Activated CD4-positive, alpha-beta T cell treated with anti-CD3 and anti-CD28 coated beads, Interleukin-2, amount 50 U/mL, for 48 hours (primary cell): ENCODE measurements at places on chromosomes 12 and 14.

DNA sequence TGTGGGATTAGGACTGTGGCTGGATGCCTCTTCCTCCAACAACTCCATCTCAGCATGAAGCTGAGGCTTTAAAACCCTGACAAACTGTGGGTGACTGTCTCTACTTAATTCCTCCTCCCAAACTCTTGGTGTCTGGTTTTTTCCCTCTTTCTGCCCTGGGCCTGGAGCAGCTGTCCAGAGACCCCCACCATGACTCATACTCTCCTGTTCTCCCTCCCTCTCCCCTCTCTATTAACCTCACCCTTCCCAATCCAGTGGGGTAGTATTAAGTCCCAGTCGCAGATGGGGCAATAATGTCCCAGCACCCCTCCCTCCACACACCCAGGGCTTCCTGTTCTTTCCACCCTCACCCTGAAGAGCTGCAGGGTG, 2.0 kb upstream of the DNAJC14 start:
- DNase-seq: no peak

GRCh38 chr12:28683366-28683765, 465.7 kb upstream of the FAR2 start:
- DNase-seq: no peak

- no peak for DNase-seq
Measured at GRCh38 chr14:65228436-65228835, 126.1 kb upstream of the MAX start.

- DNase-seq: no peak
Measured at GRCh38 chr12:54132976-54133771, 55.6 kb downstream of the SMUG1 start.

DNA sequence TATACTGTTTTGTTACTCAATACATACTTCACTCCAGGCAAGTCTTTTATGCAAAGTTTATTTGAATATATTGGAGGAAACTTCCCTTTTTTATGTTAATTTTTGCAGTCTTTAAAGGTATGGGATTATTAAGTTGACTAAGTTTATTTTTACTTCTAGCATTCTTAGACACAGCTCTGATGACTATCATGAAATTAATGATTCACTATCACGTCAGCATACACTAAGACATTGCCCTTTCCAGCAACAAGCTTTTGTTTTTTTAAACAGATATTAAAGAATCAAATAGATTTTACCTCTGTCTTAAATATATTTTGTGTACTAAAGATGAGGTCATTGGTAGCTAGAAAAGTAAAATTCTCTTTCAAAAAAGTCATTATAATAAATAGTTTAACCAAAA, 52.1 kb downstream of the DERA start:
- DNase-seq: no peak

GRCh38 chr12:96516472-96517430, 27.4 kb downstream of the CFAP54 start:
- DNase-seq: peak; percentile 91

- DNase-seq: no peak
Measured at GRCh38 chr14:53875324-53875897, 81.2 kb downstream of the BMP4 start.

DNA sequence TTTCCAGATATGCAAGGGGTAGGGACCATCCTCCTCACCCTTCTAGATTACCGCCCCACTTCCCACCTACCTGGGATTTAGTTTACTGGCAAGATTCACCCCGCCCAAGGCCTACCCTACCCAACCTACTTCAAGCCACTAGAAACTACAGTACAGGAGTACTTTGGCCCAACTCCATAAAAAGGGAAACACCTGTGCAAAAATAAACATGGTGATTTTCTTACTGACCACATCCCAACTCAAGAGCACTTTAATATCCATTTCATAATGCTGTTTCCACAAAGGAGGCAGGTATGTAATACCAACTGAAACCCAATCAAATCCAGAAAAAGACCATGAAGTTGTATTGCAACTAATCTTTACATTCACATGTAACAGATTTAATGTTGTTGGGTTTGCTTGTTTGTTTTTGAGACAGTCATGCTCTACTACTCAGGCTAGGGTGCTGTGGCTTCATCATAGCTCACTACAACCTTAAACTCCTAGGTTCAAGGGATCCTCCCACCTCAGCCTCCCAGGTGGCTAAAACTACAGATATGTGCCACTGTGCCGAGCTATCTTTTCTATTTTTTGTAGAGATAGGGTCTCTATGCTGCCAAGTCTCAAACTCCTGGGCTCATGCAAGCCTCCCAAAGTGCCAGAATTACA, 41.7 kb upstream of the RAP1B start:
- DNase-seq: no peak

DNA sequence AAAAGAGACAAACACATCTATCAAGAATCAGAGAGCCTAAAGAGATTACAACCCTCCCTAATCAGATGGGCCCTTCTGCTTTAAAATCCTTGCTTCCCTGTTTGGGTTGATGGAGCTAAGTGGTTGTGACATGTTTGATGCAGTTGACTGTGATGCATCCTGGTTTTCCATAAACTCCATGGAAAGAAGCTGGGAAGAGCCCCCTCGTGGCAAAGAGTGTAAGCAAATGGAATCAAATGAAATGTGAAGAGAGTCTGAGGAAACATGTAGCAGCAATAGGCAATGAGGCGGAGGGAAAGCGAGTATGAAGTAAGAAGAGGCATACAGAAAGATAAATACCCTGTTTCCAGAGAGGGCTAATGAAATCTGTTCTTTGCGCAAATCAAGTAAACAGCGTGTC, 70.4 kb upstream of the SLCO1C1 start:
- DNase-seq: no peak

DNA sequence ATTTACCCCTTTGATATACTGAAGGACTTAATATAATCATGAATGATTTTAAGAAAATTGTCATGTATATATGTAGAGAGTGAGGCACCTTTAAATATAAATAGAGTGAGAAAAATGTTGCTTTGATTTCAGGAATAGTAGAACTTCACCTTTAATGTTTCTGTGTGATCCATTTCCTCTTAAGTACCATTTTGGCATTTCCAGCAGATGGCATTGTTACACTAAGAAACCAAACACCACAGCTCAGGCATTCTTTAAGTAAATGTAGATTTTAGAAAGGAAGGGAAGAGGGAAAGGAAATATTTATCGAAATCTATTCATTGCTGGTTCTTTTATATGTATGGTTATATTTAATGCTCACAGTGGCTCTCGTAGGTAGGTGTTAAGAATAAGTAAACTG, 556.7 kb upstream of the FBXO33 start:
- no peak for DNase-seq

GRCh38 chr14:85291731-85292130, 238.2 kb upstream of the FLRT2 start:
- DNase-seq: no peak

DNA sequence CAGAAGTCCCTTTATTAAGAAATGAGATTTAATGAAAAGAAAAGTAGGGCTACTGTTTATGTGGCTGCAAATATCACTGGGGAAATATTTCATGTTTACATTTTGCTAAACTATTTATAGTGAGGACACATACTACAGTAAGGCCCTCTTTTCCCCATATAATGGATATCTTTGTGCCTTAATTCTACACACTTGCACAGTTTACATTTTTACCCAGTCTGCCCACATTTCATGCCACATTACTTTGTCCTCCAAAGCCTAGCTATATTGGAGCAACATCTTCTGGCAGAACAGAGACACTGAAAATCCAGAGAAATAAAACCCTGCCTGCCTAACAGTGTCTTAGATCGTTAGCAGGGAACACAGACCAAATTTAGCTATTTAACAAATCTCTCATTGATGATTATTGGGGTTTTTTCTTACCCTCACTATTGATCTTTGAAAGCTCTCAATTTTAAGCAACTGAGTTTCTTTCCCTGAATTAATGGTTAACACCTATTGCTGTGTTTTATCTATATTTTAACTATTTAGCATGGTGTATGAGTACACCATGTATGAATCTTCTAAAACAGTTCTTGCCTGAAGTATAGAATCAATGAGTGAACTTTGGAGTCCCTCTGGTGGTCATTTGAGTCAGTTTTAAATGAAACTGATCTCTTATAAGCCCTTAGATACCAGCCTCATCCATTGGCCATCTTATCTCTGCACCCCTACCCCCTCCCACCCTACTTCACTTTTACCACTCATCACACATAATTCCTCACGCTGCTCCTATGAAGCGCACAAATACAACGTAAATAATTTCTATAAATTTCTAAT, 170.2 kb downstream of the BCAT1 start:
- no peak for DNase-seq

GRCh38 chr12:62834406-62834805, 100.5 kb downstream of the PPM1H start:
- DNase-seq: no peak

- DNase-seq: no peak
Measured at GRCh38 chr12:18402872-18403611, 141.7 kb downstream of the PIK3C2G start.

- no peak for DNase-seq
Measured at GRCh38 chr14:51206462-51206861, 33.6 kb upstream of the TMX1 start.

DNA sequence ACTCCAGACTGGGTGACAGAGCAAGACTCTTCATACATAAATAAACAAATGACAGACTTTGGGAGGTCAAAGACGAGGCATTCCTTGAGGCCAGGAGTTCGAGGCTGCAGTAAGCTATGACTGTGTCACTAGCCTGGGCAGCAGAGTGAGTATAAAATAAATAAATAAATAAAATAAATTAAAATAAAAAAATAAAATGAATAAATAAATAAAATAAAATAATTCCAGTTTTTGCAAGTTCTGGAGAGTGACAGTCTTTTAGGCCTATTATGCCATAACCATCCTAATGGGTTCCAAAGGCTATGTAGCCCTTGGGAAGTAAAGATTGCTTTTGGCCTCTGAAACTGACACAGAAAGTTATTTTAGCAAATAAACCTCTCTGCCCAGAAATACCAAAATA, 16.5 kb upstream of the NRDE2 start:
- no peak for DNase-seq

- DNase-seq: no peak
Measured at GRCh38 chr14:72416892-72417291, 477.0 kb downstream of the DPF3 start.

DNA sequence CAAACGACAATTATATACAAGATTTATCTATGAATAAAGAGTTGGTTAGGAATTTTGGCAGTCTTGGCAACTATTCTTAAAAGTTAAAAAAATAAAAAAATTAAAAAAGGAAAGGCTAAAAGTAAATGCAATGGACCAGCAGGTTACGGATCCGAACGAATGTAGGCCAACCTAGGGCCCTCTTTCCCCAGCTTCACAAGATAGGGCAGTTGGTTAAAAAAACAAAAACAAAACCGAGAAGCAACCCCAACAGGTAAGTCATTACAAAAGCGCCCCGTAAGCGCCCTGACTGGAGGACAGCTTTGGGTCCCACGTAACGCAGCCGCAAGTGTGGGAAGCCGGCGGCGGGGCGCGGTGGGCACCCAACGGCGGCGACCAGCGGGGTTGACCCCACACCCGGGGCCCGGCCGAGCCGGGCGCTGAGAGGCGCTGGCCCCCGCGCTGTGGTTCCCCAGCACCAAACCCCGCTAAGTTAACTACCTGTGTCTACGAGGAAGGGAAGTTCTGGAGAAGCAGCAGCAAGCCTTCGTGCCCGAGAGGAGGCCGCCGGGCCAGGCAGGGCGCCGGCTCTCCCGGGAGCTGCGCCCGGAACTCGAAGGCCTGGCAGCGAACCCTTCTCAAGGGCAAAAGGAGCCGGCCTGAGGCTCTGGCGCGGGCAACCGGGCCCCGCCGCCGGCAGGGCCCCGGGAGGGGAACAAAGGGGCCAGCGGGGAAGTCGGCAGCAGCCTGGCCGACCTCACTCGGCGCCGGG, 882 bp downstream of the HECTD1 start:
- DNase-seq: peak; percentile 71

DNA sequence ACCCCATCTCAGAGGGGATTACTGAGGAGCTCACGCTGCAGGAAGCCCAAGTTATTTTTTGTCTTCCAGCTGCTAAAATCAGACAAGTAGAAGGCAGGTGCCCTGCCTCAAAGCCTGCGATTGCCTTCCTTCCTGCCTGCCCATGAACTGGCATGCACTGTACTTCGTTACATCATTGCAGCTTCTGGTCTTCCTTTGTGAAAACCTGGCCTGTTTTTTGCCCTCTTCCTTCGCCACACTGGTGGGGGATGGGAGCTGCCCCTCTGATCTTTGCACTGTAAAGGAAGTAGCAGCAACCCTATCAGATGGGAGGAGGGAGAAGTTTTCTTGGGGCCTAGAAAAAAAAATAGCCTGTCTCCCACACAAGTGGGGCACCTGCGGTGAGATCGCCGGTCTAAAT, 1098.7 kb downstream of the BCL11B start:
- no peak for DNase-seq

- no peak for DNase-seq
Measured at GRCh38 chr12:124919521-124920352, 5.3 kb upstream of the UBC start.

DNA sequence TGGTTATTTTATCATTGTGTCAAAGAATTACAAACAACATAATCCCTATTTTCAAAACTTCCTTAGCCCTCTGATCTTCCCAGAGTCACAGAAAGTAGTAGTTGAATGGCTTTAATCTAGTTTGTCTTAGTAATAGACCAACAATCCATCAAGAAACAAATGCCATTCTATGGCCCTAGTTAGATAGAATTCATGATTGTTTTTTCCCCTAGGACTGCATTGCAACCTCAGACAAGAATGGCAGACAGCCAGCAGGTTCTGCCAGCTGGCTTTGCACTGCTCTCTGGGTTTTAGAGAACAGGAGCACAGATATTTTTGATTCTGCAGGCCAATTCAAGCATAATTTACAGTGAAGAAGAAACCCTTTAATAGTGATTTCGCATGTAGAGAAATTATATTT, 33.8 kb downstream of the SYT1 start:
- no peak for DNase-seq

- DNase-seq: no peak
Measured at GRCh38 chr12:120237360-120238171, 28.0 kb downstream of the PXN start.

DNA sequence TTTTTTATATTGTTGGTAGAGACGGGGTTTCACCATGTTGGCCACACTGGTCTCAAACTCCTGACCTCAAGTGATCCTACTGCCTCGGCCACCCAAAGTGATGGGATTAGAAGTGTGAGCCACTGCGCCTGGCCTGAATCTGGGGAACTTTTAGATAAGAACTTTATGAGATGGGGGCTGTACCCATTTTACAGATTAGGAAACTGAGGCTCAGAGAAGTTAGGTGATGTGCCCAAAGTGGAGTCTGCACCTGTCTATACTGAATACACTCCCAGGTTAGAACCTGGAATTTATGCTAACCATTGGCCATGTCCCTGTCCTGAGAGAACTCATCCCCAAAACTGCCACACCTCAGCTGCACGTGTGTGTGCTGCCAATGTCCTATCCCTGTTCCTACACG, 81.9 kb downstream of the ESRRB start:
- DNase-seq: no peak

DNA sequence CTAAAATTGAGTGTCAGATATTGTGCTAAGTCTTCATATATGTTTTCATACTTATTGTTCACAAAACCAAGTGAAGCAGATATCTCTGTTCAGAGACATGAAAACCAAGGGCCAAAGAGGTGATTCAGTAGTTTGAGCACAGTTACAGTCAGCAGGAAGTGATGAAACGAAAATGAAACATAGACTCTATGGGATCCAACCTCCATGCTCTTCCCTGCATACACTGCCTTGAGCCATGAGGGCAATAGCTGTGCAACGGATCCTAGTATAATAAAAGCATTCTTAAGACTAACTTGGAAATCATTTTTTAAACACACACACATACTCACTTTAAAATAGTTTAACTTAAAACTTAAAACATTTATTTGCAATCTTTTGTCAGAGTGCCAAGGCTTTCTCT, 27.9 kb downstream of the ESR2 start:
- DNase-seq: no peak

GRCh38 chr14:35001621-35002020, 18.8 kb downstream of the SRP54 start:
- no peak for DNase-seq
